ENCODE measurements at places on chromosomes 6 and 20.

- no peak overlapping the region for H3K27ac ChIP-seq
- peaks cover 7% of the 10 kb centered on the region for H3K4me1 ChIP-seq
- DNase-seq = no peak
- H3K4me3 ChIP-seq = no peak overlapping the region
These were observed 88.8 kb downstream of the CD24 start for GRCh38 chr6:106885679-106886078.

DNA sequence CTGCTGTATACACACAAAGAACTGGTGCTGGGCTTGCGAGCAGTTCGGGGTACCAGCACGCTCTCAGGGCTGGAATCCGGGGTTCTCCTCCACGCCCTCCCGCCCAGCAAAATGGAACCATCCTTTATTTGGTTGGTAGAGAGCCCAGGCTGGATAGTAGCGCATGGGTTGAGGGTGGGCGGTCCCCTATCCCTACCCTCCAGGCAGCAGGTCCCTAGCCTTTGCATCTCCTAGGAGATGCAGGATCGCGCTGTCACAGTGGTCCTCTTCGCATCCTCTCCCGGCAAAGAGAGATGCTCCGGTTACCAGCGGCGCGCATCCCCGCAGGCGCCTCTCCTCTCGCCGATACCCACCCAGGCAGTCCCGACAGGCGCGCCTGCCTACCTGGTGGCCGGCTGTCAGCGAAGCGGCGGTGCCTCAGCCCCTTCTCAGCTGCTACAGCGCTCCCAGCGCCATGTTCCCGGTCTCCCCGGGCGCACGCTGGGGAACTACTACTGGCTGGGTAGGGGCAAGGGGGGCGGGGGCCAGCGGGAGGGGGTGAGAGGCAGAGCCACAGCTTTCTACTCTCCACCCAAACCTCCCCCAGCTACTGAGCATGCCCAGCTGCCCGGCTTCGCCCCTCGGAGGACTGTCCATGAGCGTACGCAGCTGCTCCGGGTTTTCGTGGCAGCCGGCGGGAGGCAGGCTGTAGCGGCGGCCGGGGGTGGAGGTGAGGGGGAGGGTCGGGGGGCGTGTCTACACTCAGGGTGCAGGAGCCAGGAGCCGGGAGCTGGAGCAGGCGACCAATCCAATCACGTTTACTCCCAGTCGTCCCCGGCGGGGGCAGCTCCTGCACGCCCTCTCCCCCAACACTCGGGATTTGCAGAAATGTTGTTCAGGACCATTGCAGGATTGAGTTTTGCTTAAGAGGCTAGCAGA lies at the start of gene PAK5:
Gene PAK5 (minus strand): TSS at position 699 of the 918 bp plus-strand sequence. CDS start 194,748 bp downstream, outside the sequence.
- H3K4me3 ChIP-seq = no peak within 1 kb of the TSS
- H3K27me3 ChIP-seq = peaks cover 8% of the 10 kb centered on the region
- H3K36me3 ChIP-seq = no peaks in the 10 kb centered on the region

GRCh38 chr6:149332602-149333265 lies 15.2 kb downstream of the TAB2 start:
- peaks cover 62% of the 10 kb centered on the region for H3K4me1 ChIP-seq
- no peaks in the 10 kb centered on the region for H3K27me3 ChIP-seq
- no peak overlapping the region for H3K4me3 ChIP-seq
- peaks cover 2% of the 10 kb centered on the region for H3K36me3 ChIP-seq
- H3K27ac ChIP-seq = no peak overlapping the region

GRCh38 chr20:51749674-51750036 lies 18.5 kb downstream of the ATP9A start:
- no peak overlapping the region for H3K27ac ChIP-seq
- H3K27me3 ChIP-seq = peaks cover 5% of the 10 kb centered on the region
- no peaks in the 10 kb centered on the region for H3K4me1 ChIP-seq
- DNase-seq = no peak

GRCh38 chr6:20086992-20087391 lies 125.3 kb downstream of the MBOAT1 start:
- no peaks in the 10 kb centered on the region for H3K36me3 ChIP-seq
- DNase-seq = no peak
- H3K27me3 ChIP-seq = peaks cover 2% of the 10 kb centered on the region
- no peaks in the 10 kb centered on the region for H3K4me1 ChIP-seq
- no peak overlapping the region for H3K4me3 ChIP-seq
